Stimulated activated CD4-positive, alpha-beta T cell treated with anti-CD3 and anti-CD28 coated beads, Interleukin-15, amount 100 ng/mL, for 24 hours (primary cell): ENCODE measurements at places on chromosomes 5 and 9.

DNA sequence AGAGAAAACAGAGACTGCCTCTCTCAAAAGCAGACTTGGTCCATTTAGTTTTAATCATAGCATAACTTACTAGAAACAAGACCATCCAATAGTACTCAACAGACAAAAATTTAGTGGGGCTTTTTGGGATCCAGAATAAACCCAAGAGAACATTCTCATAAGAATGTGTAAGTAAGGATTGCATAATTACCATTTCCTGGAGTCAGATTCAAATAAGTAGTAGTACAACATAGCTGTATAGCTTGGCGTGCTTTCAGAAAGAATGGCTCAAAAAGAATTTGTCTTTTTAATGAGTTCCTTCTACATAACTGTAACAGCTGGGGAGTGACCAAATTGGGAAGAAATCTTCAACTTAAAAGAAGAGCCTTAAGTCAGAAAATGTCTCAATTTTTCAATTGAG lies 145.4 kb downstream of the DENND1A start:
- DNase-seq = no peak

DNA sequence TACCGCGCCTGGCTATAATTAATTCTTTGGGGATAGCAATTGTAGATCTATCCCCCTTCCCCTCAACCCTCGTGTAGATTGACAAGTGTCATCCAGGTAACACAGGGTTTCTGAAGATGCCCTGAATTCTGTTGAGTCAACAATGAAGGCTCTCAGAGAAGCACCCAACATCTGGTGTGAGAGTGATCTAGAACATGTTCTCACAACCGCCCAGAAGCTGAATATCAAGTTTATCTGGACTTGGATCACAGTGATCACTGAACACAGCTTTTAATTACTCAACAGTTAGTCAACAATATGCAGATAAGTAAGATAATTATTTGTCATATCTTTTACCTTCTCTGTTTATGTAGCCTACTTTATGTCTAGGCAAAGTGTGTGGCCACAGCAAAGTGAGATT lies 204.2 kb upstream of the RGMB start:
- no peak for DNase-seq

DNA sequence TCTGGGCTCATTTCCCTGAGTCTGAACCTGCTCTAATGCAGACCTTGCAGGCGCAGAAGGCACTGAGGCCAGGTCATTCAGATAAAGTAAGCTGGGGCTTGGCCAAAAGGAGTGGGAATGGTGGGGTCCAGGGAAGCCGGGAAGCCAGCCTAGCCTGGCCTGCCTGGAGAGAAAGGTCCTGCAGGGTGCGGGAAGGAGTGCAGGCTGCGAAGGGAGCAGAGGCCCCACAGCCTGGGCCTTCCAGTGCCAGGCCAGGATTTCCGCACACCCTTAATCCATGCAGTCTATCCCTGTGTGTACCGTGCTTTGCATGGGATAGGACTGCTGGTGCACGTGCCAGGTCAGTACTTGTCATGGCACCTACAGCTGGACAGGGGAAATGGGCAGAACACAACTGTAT lies 3.6 kb upstream of the STING1 start:
- DNase-seq = no peak

- no peak for DNase-seq
Measured at GRCh38 chr9:86324308-86324707, 29.9 kb downstream of the TUT7 start.

- DNase-seq = no peak
Measured at GRCh38 chr9:73269430-73270101, 117.9 kb downstream of the ANXA1 start.
